ENCODE measurements at places on chromosomes 2 and 18. TPM values are rescaled to one million over a fixed set of nuclear protein-coding genes. Genes with fewer than 3 reads are reported as not detected.

The MROH2A gene
- not detected for total RNA-seq

The STARD6 gene
- not detected for total RNA-seq

The LHCGR gene
- total RNA-seq = not detected

The UPP2 gene
- not detected for total RNA-seq

The ALPP gene
- total RNA-seq = not detected

The PMAIP1 gene
- 95.0 TPM for total RNA-seq

The PARD6G gene
- 0.73 TPM for total RNA-seq

The ACMSD gene
- not detected for total RNA-seq

The DNAH6 gene
- total RNA-seq = 0.31 TPM

The KIF3C gene
- 1.7 TPM for total RNA-seq

The TCF7L1 gene
- total RNA-seq = not detected

The CFC1 gene
- total RNA-seq = not detected

The ABCG5 gene
- not detected for total RNA-seq

The TP53I3 gene
- 5.6 TPM for total RNA-seq

The FAM124B gene
- 1.6 TPM for total RNA-seq

The ICA1L gene
- 3.4 TPM for total RNA-seq

The VWA3B gene
- not detected for total RNA-seq

The CYS1 gene
- total RNA-seq = 0.10 TPM

The MAPRE3 gene
- 0.42 TPM for total RNA-seq

The DPP10 gene
- under 0.01 TPM for total RNA-seq

The CGREF1 gene
- 0.10 TPM for total RNA-seq

The POU3F3 gene
- not detected for total RNA-seq

The CROCC2 gene
- not detected for total RNA-seq

The CTDSP1 gene
- 59.7 TPM for total RNA-seq

The SULT1C4 gene
- total RNA-seq = 0.21 TPM

The CIB4 gene
- total RNA-seq = not detected

The TIA1 gene
- total RNA-seq = 57.1 TPM

The GALR1 gene
- total RNA-seq = under 0.01 TPM

The FBLN7 gene
- 7.8 TPM for total RNA-seq

The VWC2L gene
- total RNA-seq = under 0.01 TPM

The ACVR1C gene
- 4.1 TPM for total RNA-seq

The DUSP19 gene
- total RNA-seq = 0.42 TPM

The HOXD4 gene
- 0.21 TPM for total RNA-seq

The SCN7A gene
- total RNA-seq = under 0.01 TPM

The IL36RN gene
- not detected for total RNA-seq

The MC4R gene
- total RNA-seq = not detected

The TWIST2 gene
- 0.21 TPM for total RNA-seq

The LOXL3 gene
- 3.9 TPM for total RNA-seq

The SMYD1 gene
- total RNA-seq = under 0.01 TPM
